ENCODE measurements at places on chromosomes 4 and X. TPM values are rescaled to one million over a fixed set of nuclear protein-coding genes. Genes with fewer than 3 reads are reported as not detected.

Gene MAMLD1
- 1.2 TPM for total RNA-seq

Gene HSFX4
- total RNA-seq: not detected

Gene ADAM29
- total RNA-seq: not detected

Gene MAGEA1
- total RNA-seq: not detected

Gene GLRB
- 9.7 TPM for total RNA-seq

Gene HELT
- not detected for total RNA-seq

Gene FOXR2
- total RNA-seq: not detected

Gene CDS1
- total RNA-seq: not detected

Gene FAM236C
- total RNA-seq: not detected

Gene CXorf65
- not detected for total RNA-seq

Gene DRP2
- 2.3 TPM for total RNA-seq

Gene MAGEB4
- not detected for total RNA-seq

Gene POU3F4
- not detected for total RNA-seq

Gene VCX3A
- not detected for total RNA-seq

Gene NHSL2
- total RNA-seq: 2.8 TPM

Gene ZAR1
- total RNA-seq: not detected

Gene LANCL3
- total RNA-seq: not detected

Gene GAB1
- total RNA-seq: 4.9 TPM

Gene ARHGEF38
- not detected for total RNA-seq

Gene CABS1
- not detected for total RNA-seq

Gene HSD17B13
- total RNA-seq: 1.1 TPM

Gene CLDN22
- not detected for total RNA-seq
